ENCODE measurements at places on chromosomes 2 and 18.

GRCh38 chr2:132623096-132623839 lies 46.7 kb downstream of the LYPD1 start:
- no peaks in the 10 kb centered on the region for H3K4me1 ChIP-seq
- H3K36me3 ChIP-seq, result no peaks in the 10 kb centered on the region
- H3K27ac ChIP-seq, result no peak overlapping the region
- H3K27me3 ChIP-seq, result no peaks in the 10 kb centered on the region

DNA sequence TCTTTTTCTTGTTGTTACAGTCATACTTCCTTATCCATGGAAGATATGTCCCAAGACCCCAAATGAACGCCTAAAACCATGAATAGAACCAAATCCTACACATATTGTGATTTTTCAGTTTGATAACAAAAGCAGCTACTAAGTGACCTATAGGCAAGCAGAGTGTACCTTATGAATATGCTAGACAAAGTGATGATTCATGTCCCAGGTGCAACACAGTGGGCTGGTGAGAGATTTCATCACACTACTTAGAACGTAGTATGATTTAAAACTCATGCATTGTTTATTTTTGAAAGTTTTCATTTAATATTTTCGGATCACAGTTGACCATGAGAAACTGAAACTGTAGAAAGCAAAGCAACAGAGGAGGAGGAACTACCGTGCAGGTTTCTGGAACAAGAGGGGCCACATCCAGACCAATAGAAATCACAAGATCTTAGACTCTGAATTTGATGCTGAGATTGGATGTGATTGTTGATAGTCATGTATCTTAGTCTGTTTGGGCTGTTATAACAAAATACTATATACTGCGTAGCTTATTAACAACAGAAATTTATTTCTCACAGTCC lies 470.8 kb upstream of the VRK2 start:
- H3K4me3 ChIP-seq, result no peak overlapping the region
- ATAC-seq, result no peak
- H3K27me3 ChIP-seq, result no peaks in the 10 kb centered on the region

- no peaks in the 10 kb centered on the region for H3K4me1 ChIP-seq
- peaks cover 5% of the 10 kb centered on the region for H3K27me3 ChIP-seq
- H3K27ac ChIP-seq, result no peak overlapping the region
Measured at GRCh38 chr2:75521225-75521872, 39.4 kb downstream of the EVA1A start.

DNA sequence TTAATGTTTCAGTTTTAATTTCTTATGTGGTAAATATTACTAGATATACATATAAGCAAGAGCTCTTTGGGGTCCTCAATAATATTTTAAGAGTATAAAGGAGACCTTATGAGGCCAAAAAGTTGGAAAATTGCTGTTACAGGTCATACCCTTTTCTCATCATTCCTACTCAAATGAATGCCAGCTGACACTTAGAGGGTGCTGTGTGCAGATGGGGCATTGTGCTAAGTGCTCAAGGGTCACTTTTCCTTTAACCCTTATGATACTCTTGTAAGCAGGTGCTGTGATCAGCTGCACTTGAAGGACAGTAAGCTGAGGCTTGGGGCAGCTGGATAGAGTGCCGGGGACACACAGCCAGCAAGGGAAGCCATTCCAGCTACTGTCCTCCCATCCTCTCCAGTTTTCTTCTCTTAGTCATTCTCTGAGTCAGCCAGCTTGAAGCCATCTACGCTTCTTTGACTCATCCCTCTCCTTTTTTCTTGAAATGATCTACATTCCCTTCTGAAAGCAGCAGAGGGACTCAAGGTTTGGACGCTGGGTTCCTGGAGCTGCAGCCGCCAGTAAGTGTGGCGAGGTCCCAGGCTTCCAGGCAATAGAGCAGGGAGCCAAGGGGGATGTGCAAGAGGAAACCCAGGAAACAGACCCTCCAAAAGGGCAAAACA lies 42.0 kb upstream of the CREB1 start:
- H3K4me1 ChIP-seq, result no peaks in the 10 kb centered on the region
- no peak overlapping the region for H3K4me3 ChIP-seq
- no peaks in the 10 kb centered on the region for H3K36me3 ChIP-seq
- no peaks in the 10 kb centered on the region for H3K27me3 ChIP-seq

- no peaks in the 10 kb centered on the region for H3K36me3 ChIP-seq
- no peak overlapping the region for H3K4me3 ChIP-seq
- no peak for ATAC-seq
- H3K27ac ChIP-seq, result no peak overlapping the region
- no peaks in the 10 kb centered on the region for H3K27me3 ChIP-seq
- no peaks in the 10 kb centered on the region for H3K4me1 ChIP-seq
Measured at GRCh38 chr2:140770645-140771044, 1360.2 kb downstream of the LRP1B start.

DNA sequence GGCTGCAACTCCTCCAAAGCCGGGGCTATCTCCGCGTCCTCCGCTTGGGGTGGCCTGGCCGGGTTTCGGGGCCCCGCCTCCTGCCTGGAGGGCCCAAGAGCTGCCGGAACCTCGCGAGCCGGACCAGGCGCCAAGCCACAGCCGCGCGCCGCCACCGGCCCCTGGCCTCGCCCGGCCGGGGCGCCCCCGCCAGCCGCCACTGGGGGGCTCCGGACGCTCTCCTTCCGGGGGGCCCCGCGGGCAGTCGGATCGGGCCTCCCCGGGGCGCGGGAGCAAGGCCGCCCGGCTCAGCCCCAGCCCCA lies 17.4 kb upstream of the HAAO start:
- peak overlapping the region; percentile 52 for H3K4me3 ChIP-seq
- no peaks in the 10 kb centered on the region for H3K36me3 ChIP-seq
- H3K4me1 ChIP-seq, result peaks cover 25% of the 10 kb centered on the region
- no peaks in the 10 kb centered on the region for H3K27me3 ChIP-seq

DNA sequence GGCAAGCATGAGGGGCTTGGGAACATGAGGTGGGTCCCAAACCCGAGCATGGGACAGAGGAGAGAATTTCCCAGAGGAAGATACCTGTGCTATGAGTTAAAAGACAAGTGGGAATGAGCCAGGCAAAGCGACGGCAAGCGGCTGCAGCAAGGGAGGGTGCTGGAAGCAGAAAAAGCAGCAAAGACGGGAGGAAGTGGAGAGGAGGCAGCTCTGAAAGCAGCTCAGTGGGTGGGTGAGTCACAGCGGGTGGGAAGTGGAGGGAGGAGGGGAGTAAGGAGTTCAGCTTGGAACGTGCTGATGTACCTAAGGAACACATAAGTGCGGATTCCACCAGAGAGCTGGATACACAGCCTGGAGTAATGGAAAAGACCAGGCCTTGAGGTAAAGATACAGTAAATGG lies 41.4 kb downstream of the THUMPD2 start:
- no peaks in the 10 kb centered on the region for H3K27me3 ChIP-seq
- H3K4me3 ChIP-seq, result no peak overlapping the region
- ATAC-seq, result peak; percentile 22

DNA sequence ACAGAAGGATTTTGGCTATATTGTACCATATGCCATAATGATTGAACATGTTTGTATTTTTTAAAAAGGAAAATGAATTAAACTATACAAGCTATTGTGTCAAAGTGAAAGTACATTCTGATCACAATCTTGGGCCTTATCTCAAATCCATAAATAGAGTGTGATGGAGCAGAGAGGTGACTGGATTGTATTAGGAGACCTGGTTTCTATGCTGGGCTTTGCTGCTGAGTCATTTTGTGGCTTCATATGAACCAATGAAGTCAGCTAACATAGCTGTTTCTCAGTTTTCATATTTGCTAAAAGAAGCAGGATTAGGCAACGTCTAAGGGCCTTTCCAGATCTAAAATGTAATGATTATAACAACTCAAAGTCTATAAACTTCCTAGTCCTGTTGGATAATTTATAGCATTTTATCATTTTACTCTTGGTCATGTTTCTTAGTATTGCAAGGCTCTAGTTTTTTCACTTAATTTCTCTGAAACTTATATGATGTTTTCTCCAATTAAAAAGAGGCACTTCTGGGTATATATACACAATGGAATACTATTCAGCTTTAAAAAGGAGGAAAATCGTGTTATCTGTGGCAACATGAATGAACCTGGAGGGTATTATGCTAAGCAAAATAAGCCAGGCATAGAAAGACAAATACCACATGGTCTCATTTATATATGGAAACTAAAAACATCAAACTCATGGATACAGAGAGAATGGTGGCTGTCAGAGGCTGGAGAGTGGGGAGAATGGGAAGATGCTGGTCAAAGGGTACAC lies 112.3 kb downstream of the MEP1B start:
- ATAC-seq, result peak; percentile 73
- H3K27ac ChIP-seq, result peak overlapping the region; percentile 24
- H3K27me3 ChIP-seq, result no peaks in the 10 kb centered on the region

DNA sequence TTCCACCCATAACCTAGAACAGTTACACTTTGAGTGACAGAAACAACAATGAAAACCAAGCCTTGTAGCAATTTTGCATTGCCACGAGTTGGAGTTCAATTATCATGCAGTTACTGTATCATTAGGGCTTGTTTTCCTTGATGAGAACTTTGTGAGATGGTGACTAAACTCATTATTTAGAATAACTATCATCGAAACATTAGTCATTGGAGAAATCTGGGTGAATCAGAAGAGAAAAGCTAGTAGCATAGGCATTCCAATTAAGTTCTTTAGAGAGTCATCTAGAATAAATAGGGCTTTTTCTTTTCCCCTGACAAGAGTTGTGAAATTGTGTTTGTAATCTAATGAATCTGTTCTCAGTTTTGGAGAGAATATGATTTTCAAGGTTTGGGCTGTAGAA lies 122.8 kb upstream of the DOCK10 start:
- H3K27me3 ChIP-seq, result no peaks in the 10 kb centered on the region
- no peaks in the 10 kb centered on the region for H3K36me3 ChIP-seq
- no peak overlapping the region for H3K27ac ChIP-seq

DNA sequence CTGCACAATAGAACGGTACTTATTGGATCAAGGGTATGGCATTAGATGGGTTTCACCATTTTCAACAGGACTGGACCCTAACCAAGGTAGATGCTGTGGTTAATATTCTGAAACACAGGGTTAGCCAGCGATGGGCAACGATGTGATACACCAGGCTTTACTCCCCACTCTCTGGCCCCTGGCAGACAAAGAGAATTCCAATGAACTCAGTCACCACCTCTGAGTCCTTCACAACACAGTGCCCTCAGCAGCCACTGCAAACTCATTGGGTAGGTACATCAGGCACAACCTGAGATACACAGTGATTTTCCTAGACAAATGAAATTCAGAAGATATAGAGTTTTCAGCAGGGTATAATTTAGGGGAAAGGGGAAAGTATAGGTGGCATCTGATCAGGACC lies 634.5 kb downstream of the ZEB2 start:
- no peak overlapping the region for H3K4me3 ChIP-seq
- no peak for ATAC-seq
- H3K36me3 ChIP-seq, result no peaks in the 10 kb centered on the region

- no peak overlapping the region for H3K4me3 ChIP-seq
- H3K4me1 ChIP-seq, result peaks cover 6% of the 10 kb centered on the region
- no peak for ATAC-seq
- no peaks in the 10 kb centered on the region for H3K27me3 ChIP-seq
- no peaks in the 10 kb centered on the region for H3K36me3 ChIP-seq
Measured at GRCh38 chr18:50722311-50722710, 97.5 kb downstream of the MRO start.

- H3K4me1 ChIP-seq, result no peaks in the 10 kb centered on the region
- no peak overlapping the region for H3K27ac ChIP-seq
- no peak overlapping the region for H3K4me3 ChIP-seq
Measured at GRCh38 chr2:239188536-239188935, 212.3 kb downstream of the HDAC4 start.

DNA sequence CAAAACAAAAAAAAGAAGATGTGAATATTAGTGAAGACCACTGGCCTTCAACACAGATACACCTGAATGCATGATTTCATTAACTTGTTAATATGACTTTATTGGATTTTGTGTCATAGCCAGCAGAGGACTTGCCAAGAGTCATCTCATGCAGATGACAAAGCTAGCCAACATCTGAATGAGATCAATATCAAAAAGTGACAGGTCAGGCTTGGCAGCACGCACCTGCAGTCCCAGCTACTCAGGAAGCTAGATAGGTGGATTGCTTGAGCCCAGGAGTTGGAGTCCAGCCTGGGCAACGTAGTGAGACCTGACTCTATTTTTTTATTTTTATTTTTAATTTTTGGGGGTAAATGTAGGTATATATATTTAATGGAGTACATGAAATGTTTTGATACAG lies 54.5 kb upstream of the TGIF1 start:
- no peak for ATAC-seq
- no peaks in the 10 kb centered on the region for H3K36me3 ChIP-seq
- H3K27me3 ChIP-seq, result no peaks in the 10 kb centered on the region
- H3K27ac ChIP-seq, result no peak overlapping the region

DNA sequence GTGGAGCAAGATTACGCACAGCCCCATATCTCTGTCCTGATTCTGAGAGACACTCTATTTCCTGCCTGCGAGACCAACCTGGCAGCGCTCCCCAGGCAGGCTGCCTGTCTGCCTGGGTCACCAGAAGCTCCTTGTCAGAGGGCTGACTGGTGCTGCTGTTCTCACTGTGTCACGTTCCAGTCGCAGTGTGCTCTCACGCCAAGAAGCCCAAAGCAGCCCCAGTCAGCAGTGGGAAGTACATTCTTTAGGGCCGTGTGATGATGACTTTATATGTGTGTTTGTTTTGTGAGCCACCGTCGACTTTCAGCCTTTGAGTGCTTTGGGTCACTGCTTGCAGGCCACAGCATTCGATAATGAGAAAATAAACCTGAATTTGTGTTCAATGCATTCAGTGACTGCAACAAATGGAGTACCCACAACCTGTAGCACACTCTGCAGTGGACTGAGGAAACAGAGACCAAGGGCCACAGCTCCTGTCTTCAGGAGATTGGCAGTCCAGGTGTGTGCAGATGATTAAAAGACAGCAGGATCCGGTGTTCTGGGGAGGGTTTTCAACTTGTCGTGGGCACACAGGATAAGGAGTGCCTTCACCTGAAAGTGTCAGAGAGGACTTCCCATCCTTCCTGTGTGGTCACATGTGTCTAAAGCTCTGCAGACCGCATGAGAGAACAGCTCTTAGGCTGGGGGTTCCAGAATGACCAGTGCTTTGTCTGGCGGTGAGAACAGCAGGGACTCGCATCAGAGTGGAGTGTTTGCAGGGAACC lies 4.8 kb downstream of the TNFRSF11A start:
- H3K4me3 ChIP-seq, result no peak overlapping the region
- peaks cover 87% of the 10 kb centered on the region for H3K27me3 ChIP-seq
- H3K36me3 ChIP-seq, result no peaks in the 10 kb centered on the region
- H3K4me1 ChIP-seq, result peaks cover 13% of the 10 kb centered on the region

GRCh38 chr2:200616193-200616592 lies 30.4 kb downstream of the AOX1 start:
- H3K4me1 ChIP-seq, result no peaks in the 10 kb centered on the region
- H3K36me3 ChIP-seq, result peaks cover 32% of the 10 kb centered on the region
- H3K27ac ChIP-seq, result peak overlapping the region; percentile 17

GRCh38 chr2:73035899-73036711 lies 35.4 kb downstream of the SFXN5 start:
- no peaks in the 10 kb centered on the region for H3K27me3 ChIP-seq
- H3K4me3 ChIP-seq, result no peak overlapping the region
- no peaks in the 10 kb centered on the region for H3K36me3 ChIP-seq
- ATAC-seq, result no peak
- H3K4me1 ChIP-seq, result no peaks in the 10 kb centered on the region
- H3K27ac ChIP-seq, result no peak overlapping the region

All from gastroesophageal sphincter (tissue), 4 donors.